AG20443 (cell line): ENCODE measurements at places on chromosomes 11 and 22.
A peak's percentile ranks its signal among the peaks of the same experiment; 100 is the strongest.

DNA sequence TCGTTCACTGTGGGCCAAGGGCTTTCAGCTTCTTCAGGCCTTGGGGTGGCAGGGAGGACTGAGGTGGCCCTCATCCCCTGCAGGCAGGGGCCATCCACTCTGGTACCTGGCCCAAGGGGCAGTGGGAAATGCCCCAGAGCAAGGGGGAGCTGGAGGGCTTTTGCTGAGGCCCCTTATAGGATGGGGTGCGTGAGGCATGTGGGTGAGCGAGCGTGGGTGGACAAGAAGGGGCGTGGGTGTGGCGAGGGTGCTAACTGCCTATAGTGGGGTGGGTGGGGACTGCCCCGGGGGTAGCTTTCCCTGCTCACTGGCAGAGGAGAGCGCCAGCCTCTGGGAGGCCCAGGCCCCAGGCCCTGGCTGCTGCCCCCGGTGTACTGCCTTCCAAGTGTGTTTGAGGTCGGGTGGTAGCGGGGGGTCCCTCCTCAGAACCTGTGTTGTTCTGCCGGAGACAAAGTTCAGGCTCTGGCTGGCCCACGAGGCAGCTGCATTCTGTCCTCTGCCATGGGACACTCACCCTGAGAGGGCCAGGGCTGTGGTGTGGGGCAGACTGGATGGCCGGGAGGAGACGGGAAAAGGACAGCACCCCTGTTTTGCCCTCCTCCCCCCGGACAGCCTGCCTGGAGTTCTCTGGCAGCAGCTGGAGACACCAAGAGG lies 3.4 kb downstream of the FLRT1 start:
- DNase-seq = no peak

DNA sequence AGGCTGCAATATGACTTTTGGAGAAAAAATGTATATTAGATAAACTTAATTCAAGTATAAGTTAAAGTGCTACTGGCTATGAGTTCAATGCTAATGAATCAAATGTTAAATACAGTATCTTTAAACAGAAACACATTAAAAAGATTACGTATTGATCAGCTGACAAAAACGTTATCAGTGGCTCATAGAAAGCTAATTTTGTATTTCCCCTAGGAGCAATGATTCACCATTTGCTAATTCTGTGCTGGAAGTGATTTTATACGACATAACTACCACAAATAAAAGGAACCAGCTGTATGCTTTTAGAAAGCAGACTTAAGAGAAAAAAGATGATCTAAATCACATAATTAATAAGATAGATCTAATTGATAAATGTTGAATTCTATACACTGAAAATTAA lies 43.6 kb downstream of the MRE11 start:
- DNase-seq = no peak

- DNase-seq = peak; percentile 17
These were observed at the start of gene SHANK3 for GRCh38 chr22:50672471-50673230. Gene SHANK3, plus strand, starts transcription at chr22:50672823.

DNA sequence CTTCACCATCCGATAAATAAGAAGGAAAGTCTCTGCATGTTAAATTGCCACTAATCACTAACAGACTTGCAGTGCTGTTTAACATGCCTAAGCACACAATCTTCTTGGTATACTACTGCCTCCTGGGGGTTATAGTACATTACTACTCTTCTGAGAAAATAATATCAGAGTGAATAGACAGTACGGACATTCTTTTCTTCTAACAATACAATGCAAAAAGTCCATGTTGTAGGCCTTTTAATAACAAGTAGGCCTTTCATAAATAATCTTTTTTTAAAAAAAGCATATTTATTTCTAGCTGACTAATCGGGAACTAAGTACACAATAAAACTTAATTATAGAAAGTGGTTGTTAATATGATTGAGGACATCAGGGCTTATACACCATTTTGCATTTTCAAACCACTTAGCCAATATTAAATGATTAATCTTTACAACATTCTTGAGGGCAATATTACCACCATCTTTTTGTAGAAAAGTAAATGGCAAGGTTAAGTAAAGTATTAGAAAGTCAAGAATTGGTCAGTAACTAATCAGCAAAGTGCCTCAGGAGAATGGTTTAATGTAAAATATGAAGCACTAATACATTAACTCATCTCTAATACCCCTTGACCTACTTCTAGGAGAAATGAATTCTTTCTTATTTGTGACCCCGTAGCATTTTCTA lies 84.7 kb downstream of the TTC28 start:
- DNase-seq = peak; percentile 49

GRCh38 chr11:64842366-64842759 lies 2.1 kb downstream of the CDC42BPG start:
- no peak for DNase-seq

DNA sequence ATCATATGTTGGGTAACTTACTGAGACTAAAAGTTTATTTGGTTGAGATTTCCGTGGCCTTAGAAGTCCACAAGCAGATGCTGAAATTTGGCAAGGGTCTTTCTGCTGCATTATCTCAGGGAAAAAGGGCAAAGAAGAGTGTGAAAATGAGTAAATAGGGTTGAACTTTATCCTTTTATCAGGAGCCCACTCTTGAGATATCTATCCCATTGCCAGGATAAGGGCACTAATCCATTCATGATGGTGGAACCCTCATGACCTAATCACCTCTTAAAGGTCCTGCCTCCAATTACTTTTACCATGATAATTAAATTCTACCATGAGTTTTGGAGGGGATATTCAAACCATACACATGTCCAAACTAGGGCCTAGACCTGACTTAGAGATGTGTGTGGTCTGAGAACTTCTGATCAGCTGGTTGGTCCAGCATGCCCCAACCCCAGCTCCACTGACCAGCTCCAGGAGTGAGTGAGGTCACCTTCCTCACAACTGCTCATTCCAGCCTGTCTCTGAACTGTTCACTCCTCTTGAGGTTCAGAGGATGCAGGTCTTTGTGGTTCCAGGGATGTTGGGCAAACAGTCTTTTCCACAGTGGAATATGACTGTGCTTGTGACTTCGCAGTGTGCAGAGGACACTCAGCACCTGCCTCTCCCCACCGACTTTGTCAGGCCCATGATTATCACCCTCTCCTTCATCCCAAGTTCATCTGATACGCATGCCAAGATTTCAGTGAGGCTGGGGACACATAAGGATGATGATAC lies 130.1 kb upstream of the TOP3B start:
- no peak for DNase-seq

GRCh38 chr22:29256606-29257325 lies 11.0 kb downstream of the RHBDD3 start:
- DNase-seq = no peak

DNA sequence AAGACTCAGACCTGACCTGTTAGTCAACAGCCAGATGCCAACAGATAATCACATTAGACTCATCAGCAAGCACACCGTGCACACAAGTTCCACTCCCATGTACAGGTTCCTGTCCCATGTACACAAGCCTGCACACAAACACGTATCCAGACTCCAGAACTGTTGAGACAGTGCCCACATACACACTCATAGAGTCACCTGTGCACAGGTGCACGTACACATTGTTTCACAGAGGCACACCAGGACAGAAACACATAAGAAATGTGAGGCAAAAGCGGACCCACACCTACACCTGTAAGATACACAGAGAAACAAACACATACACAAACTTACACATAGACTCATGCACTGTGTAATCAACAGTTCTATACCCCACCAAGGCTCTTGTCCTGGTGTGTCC lies 2.7 kb upstream of the ZNF74 start:
- DNase-seq = no peak

- no peak for DNase-seq
These were observed 32.2 kb downstream of the TSPAN18 start for GRCh38 chr11:44758983-44759382.

- peak; percentile 54 for DNase-seq
These were observed at the start of gene INPPL1 for GRCh38 chr11:72224564-72225410. Gene INPPL1, plus strand, starts transcription at chr11:72224767. Its CDS starts 218 bp downstream, at chr11:72224985.

- no peak for DNase-seq
These were observed 89.5 kb upstream of the KCNQ1OT1 start for GRCh38 chr11:2789331-2789730.

DNA sequence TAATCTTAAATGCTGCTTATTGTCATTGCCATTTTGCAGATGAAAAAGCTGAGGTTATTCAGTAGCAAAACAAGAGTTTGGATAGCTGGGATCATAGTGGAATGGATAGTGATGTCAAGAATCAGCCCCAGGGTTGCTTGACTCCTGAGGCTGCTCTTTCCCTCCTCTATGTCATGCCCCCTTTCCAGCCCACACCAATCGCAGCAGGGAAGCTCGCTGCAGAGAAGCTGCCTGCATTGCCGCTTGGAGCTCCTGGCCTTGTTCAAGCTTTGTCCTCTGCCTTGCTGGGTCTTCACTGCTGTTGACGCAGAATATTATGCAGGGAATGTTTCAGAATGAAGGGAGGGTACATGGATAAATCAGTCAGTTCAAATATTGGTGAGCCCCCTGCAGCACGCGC lies 128.8 kb upstream of the RASSF10 start:
- DNase-seq = no peak

DNA sequence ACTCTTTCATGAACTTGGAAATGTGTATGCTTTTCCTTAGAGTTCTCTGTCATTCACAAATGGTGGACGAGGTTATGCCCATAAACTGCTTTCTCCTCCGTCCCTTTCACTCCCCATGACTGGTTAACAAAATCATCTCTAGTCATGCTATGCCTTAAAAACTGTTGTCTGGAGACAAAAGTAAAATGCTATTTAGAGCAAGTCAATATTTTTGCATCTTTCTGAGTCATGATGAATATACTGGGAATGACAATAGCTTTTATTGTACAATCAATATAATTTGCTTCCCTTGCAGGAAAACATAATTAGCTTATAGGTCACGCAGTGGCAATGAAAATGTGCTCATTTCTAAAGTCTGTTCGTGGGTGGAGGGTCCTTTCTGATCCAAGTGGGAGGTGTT lies 216.7 kb upstream of the SORL1-AS1 start:
- DNase-seq = no peak

DNA sequence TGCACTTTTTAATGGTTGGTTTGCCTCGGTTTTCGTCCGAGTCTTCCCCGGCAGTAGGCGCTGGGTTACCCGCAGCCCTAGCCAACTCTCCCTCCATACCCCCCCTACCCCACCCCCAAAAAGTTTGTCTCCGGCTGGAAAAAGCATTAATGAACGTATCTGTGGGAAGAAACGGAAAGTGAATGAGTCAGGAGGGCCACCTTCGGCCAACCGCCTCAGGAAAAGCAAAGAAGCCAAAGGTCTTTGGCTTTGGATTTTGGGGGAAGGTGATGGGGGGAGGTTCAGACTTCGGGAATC lies 508 bp upstream of the FLI1 start:
- DNase-seq = peak; percentile 45

DNA sequence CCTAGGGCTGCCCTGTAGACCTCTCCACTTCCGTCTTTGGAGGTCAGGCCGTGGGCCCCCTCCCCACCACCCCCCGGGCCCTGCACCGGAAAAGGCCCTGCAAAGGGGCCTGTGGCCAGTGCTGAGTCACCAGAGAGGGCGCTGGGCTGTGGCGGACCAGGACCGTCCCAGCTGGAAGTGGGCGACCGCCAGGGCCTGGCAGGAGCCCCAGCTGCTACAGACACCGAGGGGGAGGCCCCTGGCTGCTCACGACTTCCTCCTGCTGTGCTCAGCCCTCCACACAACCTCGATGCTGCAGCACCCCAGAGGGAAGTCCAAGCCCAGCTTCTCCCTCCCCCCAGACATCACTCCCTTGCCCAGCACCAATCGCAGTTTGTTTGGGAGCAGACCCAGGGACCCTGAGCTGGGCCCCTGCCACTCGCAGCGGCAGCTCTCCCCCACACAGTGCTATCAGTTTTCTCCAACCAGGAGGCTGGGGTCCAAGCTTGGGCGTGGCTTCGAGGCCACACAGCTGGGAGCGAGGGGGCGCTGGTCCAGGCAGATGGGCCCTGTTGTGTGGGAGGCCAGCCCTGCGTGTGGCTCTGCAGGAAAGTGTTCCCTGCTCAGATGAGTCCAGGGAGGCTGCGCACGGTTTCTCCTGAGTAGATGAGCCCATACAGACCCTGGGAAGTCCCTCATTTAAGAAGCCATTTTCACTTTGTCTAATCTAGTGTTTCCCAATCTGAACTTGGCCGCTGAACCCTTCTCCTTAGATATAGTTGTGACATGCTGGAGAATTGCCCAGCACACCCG lies 5.6 kb upstream of the SH3BP1 start:
- DNase-seq = peak; percentile 93

- DNase-seq = no peak
These were observed 679 bp upstream of the SSH3 start for GRCh38 chr11:67302571-67303131.
